Non-pigmented ciliary epithelial cell (primary cell): ENCODE measurements at places on chromosomes 1 and 21.

GRCh38 chr1:109948285-109948630 is 36.3 kb upstream of the AHCYL1 start:
- no peak for DNase-seq

DNA sequence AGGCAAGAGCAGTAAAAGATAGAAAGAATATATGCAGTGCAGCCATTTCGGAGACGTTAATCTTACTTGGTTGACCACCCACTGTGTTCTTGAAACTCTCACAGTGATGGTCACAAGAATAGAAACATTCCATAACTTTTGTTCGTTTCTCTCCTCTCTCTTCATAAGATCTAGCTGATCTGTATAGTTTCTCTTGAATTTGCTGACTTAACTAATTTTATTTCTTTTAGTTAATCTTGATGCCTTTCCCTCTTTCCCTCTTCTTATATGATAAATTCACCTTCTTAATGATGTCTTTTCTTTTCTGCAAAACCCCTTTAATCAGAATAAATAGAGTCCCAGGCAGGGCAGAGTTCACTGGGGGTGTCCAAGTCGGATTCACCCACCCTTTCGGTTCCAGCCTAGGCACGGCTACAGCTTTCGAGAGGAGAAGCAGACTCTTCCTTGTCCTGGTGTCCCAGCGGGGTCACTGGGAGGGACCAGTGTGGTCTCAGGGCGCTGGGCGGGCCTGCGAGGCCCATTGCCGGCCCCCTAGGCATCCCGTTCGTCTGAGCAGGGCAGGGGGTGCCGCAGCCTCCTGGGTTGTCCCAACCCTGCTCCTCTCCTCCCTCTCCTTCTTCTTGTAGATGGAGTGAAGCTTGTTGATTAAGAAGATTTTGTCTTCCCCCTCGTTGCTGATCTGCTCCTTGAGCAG is 39.8 kb downstream of the ZNF691 start:
- no peak for DNase-seq

DNA sequence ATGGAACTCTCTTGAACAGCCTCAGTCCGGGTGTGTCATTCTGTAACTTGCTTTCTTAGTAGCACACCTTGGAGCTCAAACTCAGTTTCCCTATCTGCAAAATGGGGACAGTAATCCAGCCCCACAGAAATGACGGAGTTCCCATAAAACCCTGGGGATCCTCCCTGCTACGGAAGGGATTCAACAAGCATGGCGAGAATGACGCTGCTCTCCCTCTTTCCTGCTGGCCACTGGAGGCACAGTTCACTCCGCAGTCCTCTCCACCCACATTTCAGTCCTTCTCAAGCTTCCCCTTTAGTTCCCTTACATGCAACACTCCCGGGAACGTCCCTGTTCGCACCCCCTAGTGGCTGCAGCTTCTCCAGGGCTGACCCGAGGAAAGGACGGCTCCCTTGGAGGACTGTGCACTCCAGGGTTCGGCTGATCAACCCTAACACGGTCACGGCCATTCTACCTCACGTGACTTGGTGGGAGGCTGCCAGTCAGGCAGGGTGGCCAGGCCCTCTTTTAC is 20.6 kb downstream of the RUNX3 start:
- no peak for DNase-seq

DNA sequence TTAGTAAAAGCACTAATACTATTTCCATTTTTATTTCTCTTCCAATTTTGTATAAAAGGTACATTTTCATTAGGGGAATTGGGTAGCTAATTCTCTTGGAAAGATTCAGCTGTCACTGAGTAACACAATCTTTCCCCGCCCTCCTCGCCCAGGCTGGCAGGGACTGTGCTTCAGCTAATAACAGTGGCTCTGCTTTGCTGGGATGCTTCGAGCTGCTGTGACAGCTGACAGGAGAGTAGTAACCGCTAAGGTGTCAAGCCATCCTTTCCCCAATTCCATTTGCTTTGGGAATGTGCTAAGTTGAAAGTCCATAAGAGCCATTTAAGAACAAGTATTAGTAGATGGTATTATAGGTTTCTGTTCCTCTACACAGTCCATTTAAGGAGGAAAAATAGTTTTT is 106.7 kb upstream of the NRIP1 start:
- no peak for DNase-seq

GRCh38 chr21:32770871-32771523 is 558 bp downstream of the PAXBP1 start:
- no peak for DNase-seq

DNA sequence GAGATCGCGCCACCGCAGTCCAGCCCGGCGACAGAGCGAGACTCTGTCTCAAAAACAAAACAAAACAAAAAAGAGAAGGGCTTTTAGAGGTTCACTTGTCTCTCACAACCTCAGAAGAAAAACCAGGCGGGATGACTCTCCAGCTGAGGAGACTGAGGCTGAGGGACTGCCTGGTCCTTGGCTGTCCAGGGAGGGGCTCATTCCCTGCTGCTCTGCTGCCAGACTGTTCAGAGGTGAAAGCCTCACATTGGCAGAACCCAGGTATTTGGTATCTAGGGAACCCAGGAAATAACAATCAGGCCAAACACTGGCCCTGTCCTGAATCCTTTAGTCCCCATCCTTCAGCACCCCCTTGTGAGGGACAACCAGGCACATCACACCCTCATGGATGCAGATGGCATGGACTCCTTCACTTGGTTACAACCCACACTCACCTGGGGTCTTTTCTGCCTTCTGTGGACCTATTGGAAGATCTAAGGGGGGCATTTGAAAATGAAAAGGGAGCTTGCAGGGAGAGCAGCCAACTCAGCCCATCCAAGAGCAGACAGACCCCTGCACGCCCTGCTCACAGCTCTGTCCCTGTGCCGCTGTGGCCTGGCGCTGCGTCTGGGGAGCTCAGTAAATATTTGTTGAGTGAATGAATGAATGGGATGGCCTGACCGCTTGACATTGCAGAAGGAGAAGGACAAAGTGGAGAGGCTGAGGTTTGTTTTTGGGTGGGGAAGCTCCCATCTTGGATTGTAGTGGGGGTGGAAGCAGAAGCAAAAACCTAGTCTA is 33.4 kb downstream of the CD247 start:
- no peak for DNase-seq

DNA sequence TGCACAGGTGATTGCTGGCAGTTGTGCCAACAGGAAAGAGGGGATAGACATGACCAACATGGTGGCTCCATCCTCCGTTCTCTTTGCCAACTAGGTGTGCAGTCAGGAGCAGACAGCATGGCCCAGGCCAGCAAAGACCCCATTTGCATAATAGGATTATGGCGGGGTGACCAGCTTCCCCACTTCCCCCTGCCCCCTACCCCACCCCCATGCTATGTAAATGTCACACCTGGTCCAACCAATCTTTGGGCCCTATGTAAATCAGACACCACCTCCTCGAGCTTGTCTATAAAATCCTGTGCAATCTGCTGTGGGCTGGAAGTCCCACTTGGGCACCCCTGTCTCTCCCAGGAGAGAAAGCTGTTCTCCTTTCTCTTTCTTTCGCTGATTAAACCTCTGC is 146.0 kb downstream of the SLC30A10 start:
- no peak for DNase-seq
